Right lung (tissue), 10 donors: ENCODE measurements at places on chromosomes 16 and 17.

GRCh38 chr16:18803569-18804462 lies 2.5 kb upstream of the ARL6IP1 start:
- DNase-seq, result no peak

GRCh38 chr17:65294181-65294719 lies 157.1 kb downstream of the RGS9 start:
- DNase-seq, result peak; percentile 56

GRCh38 chr16:81737885-81738536 lies 41.1 kb upstream of the PLCG2 start:
- DNase-seq, result peak; percentile 66

GRCh38 chr16:16780588-16780987 lies 401.6 kb downstream of the NPIPA7 start:
- no peak for DNase-seq

GRCh38 chr16:16080465-16081065 lies 131.1 kb downstream of the ABCC1 start:
- DNase-seq, result no peak

GRCh38 chr17:12062249-12062648 lies 41.6 kb downstream of the MAP2K4 start:
- DNase-seq, result no peak

DNA sequence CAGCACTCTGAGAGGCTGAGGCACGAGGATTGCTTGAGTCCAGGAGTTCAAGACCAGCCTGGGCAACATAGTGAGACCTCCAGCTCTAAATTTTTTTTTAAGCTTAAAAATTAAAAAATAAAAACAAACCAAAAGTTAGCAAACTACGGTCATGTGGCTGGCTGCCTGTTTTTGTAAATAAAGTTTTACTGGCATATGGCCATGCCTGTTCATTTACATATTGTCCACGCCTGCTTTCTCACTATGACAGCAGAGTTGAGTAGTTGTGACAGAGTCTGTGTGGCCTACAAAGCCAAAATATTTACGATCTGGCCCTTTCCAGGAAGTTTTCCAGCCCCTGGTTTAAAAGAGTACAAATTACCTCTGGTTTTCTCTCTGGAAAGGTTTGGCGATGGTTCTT lies 3.3 kb downstream of the SLX4 start:
- no peak for DNase-seq

GRCh38 chr17:60579090-60579489 lies 20.9 kb upstream of the PPM1D start:
- peak; percentile 42 for DNase-seq

- DNase-seq, result no peak
Observed at GRCh38 chr16:14560523-14560922, 69.5 kb downstream of the PARN start.

DNA sequence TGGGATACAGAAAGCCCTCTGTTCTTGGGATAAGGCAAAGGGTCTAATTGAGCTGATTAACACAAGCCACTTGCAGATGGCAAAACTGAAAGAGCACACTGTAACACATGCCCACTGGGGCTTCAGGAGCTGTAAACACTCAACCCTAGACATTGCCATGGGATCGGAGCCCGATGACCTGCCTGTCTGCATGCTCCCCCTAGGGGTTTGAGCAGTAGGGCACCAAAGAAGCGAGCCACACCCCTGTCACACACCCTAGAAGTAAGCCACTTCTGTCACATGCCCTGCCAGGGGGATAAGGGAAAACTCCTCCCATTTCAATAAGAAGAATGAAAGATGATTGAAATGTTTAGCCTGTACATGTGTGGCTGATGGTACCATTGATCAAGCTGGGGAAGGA lies 81.3 kb upstream of the IRX6 start:
- DNase-seq, result no peak

GRCh38 chr17:51559778-51560177 lies 299.4 kb downstream of the UTP18 start:
- no peak for DNase-seq

DNA sequence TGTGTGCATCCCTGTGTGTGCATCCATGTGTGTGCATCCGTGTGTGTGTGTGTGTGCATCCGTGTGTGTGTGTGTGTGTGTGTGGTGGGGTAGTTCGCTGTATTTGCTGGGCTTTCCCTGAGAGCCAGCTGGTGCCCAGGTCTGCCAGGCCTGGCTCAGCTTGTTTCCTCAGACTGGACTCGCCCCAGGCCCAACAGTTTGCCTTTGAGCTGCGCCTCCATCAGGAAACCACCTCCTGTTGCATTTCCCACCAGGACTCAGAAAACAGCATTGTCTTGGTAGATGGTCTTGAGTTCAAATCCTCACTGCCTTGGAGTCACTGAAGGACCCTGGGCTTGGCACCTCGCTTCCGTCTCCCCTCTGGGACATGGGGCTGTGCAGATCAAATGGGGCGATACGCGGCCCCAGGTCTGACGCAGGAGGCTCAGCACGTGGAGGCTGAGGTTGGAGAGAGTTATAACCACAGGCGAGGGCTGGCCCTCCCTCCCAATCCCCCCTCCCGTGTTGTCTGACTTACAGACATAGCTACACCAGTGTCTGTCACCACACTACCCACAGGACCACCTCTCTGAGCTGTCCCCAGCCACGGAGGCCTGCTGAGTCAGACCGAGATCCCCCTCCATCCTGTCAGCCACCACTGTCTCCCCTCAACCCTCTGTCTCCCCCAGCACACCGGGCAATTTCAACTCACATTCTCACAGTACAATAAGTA lies 4.7 kb downstream of the ITGAE start:
- no peak for DNase-seq

- DNase-seq, result no peak
Observed at GRCh38 chr16:10895053-10895946, 18.3 kb downstream of the CIITA start.

- DNase-seq, result no peak
Observed at GRCh38 chr17:32298298-32298697, 32.7 kb downstream of the RHBDL3 start.

DNA sequence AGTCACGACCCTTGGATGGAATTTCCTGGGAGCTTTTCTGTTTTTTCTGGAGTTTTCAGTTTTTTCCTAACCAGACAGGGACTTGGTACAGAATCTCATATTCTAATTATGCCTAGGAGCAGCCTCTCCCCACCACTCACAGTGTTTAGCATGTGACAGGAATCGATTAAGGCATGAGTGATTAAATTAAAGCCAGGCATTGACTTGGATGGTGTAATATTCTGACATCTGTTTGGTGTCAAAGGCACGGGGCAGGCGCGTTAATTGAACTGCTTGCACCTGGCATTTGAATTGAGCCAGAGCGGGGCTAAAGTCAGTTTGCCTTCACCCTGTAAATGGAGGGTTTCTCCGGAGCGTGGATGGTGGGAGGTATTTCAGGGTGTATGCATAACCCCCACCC lies 11.9 kb downstream of the MAPT start:
- DNase-seq, result no peak

DNA sequence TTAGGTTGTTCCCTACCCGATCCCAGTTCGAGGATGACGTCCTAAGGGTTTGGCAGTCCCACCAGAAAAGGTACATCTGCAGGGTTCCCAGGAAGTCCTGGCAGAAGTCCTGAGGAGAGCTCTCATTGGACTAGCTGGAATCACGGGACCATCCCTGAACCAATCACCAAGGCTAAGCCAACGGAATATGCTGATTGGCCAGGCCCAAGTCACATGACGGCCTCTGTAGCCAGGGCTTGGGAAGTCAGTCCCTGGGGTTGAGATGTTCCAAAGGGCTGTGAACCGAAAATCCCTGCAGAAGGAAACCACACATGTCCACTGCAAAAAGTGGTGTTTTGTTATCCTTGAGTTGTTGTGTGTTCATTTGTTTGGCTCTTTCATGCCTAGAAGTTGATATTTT lies 68.2 kb upstream of the ZNF423 start:
- DNase-seq, result no peak

DNA sequence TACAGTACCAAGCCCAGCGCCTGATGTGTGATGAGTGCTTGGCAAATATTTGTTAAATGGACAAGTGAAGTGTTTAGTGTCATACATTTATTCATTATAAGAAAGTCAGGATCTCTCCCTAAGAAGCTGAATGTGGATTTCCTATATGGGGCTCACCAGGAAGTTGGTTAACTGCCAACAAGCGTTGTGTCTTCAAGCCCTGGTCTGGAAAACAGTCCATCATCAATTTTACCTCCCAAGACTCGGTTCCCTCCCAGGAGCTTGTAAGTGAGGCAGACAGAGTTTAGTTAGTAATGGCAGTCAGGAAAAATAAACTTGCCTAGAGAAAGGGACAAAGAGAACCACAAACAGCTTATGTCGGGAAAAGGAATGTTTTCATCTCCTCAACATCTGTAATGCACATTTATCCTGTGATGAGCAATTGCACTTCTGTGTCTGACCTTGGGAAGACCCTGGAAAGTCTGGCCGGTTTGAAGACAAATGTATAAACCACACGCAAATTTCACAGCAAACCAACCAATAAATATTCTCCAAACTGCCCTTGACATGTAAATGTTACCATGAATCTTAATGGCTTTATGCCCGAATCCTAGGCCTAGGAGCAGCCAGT lies 28.3 kb downstream of the C16orf95 start:
- no peak for DNase-seq

GRCh38 chr16:28164140-28164539 lies 47.6 kb downstream of the XPO6 start:
- DNase-seq, result peak; percentile 31

DNA sequence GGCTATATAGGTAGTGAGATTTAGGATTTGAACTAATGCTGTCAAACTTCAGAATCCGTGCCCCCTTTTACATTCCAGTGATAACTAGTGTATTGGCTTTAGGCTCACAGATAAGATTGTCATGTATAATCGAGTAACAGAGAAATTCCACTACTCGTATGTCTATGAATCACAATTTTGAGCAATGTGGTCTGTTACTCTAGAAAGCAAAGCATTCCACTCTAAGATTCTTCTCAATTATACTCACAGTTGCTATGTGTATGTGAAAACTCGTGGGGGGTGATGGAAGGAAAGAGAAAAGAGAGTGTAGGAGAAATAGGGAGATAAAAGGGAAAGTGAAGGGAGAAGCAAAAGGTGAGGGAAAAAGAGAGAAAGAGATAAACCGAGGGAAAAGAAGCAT lies 1175.1 kb upstream of the GOT2 start:
- no peak for DNase-seq

DNA sequence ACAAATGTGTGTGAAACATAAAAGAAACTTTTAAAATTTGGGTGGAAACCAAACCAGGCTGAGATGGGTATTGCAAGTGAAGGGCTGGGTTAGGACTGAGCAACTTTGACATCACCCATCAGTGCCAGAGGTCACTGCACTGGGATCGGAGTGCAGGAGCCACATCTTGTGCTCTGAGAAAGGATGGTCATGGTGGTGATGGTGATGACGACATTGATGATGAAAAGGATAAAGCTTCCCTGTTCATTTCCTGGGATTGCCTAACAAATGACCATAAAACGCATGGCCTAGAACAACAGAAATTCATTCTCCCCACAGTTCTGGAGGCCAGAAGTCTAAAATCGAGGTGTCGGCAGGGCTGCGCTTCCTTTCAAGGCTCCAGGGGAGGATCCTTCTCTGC lies 324.0 kb downstream of the MAF start:
- no peak for DNase-seq

- DNase-seq, result no peak
Observed at GRCh38 chr16:66494916-66495315, 55.0 kb downstream of the TK2 start.

- DNase-seq, result peak; percentile 8
Observed at GRCh38 chr17:6179017-6179416, 108.8 kb downstream of the WSCD1 start.

DNA sequence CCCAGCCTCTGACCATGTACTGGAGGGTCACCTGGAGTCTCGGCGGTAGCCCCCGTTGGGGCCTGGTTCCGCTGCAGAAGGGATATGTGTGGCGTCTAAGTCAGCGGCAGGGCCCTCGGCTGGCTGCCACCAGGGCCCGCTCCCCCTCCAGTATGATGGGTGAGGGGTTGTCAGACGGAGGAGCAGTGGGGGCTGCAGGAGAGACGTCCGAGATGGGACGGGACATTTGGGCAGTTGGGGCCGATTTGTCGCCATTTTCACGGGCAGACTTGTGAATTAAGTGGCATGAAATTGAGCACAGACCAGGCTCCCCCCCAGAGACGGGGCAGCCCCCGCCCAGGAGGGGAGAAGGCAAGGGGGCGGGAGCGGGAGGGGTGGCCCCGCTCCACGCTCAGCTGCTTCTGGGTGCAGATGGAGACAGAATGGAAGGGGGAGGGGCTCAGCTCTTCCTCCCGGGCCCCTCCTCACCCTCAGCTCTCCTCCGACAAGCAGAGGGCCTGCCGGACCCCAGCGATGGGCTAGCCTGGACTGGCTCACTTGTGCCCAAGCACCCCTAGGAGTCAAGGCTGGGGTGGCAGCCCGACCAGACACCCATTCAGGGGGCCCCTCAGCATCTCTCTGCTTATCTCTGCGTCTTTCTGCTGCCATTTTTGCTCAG lies 52.7 kb upstream of the LHX1 start:
- DNase-seq, result no peak

- DNase-seq, result no peak
Observed at GRCh38 chr16:56625140-56625942, at the start of gene MT1E. TSS of gene MT1E (plus strand) at chr16:56625781. CDS start at chr16:56625852, 71 bp downstream.

- DNase-seq, result no peak
Observed at GRCh38 chr16:1334739-1335138, 1.3 kb downstream of the BAIAP3 start.

DNA sequence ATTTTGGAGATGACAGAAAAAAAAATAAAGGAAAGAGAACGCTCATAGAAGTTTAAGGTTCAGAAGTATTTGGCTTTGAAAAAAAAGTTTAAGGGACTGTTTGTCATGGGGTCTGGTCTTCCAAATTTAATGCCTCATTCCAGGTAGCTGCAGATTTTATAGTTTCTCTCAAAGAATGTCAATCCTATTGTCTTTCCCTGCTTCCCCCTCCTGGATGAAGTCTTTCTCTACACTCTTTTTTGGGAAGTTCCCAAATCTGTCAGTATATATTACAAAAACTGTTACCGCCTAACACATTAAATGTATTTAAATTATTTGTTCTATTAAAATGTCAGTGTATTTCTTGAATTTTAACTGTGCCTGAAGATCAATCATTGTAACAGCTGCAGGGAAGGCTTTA lies 457.5 kb downstream of the MAF start:
- DNase-seq, result no peak

DNA sequence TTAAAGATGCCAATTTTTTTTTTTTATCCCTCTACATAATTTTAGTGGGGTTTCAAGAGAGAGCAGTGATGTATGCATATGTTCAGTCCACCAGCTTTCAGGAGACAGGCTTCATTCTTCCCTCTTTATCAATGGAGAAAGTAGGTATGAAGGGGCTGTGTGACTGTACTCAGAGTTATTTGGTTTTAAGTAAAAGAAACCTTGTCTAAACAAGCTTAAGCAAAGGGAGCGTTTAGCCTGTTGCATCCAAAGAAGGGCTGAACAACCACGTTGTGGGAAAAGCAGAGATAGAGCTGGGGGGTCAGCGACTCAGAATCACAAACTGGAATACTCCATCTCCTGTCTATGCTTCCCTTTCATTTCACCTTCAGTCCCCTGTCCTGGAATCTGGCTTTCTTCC lies 50.4 kb upstream of the HAS3 start:
- no peak for DNase-seq

DNA sequence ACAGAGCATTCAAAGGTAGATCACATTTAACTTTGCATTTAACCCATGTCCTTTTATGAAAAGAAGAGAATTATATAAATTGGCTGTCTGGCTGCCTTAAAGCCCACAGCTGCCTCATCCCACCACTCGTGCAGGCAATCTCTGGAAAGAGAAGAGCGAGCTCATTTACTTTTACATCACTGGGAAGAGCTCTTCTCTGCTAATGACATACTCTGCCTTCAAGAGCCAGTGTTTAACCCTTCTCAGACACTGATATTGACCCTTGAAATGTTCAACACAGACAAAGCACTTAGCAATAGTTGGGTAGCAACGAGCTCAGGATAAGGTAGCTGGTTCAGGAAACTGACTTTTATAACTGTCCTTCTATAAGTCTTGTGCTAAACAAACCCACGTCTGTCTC lies 6.8 kb downstream of the KRT38 start:
- no peak for DNase-seq
